Hippocampal formation (tissue), 2 donors: ENCODE measurements at places on chromosomes 13 and 19.

DNA sequence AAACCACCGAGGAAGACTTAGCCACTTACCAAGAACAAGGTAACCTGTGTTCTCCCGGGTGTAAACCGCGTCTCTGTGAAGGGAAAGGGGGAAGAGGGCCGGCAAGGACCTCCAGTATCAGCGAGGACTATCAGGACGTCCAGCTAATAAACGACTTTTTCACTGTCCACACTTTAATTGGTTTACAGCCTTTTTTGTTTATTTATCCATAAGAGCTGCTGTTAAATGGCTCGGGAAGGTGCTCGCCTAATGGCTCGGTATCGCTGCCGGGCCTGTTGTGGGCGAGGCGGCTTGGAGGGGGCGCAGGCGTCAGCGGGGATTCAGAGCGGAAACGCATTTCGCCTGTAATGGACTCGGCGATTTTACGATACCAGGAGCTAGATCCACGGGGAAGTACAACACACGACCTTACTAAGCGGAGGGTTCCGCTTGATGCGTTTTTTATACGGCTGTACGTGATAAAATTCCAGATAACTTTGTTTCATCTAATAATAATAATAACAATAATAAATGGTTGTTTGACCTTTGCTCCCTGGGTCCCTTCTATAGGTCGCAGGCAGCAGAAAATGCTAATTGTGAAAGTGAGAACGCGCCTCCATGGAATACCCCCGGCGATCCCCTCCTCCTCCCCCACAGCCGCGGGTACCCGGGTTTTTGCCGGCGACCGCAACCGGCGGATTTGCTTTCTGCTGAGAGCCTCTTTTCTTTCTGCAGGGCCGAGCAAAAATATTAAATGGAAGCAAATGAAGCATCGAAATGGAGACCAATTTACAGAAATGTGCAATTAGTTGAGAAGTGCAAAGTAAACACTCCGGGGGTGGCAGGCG, 2.5 kb upstream of the PDX1 start:
- DNase-seq: no peak

- no peak for DNase-seq
Observed at GRCh38 chr19:9789066-9789465, 20.5 kb upstream of the ZNF846 start.

GRCh38 chr13:69857183-69857821, 250.3 kb upstream of the ATXN8OS start:
- no peak for DNase-seq

DNA sequence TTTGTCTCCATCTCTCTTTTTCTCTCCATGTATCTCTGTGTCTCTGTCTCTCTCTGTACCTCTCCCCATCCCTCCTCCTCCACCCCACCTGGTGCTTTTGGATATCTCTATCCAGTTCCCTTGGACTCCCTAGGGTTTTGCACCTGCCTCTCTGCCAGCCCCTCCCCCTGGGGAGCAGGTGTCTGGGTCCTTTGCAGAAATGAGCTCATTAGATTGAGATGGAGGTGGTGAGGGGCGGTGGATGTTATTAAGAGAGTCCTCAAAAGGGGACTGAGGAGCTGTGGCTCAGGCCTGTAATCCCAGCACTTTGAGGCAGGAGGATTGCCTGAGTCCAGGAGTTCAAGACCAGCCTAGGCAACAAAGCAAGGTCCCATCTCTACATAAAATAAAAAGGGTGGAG, 2.1 kb downstream of the KCNN4 start:
- DNase-seq: no peak

GRCh38 chr13:44303681-44304432, 69.8 kb upstream of the SERP2 start:
- no peak for DNase-seq

DNA sequence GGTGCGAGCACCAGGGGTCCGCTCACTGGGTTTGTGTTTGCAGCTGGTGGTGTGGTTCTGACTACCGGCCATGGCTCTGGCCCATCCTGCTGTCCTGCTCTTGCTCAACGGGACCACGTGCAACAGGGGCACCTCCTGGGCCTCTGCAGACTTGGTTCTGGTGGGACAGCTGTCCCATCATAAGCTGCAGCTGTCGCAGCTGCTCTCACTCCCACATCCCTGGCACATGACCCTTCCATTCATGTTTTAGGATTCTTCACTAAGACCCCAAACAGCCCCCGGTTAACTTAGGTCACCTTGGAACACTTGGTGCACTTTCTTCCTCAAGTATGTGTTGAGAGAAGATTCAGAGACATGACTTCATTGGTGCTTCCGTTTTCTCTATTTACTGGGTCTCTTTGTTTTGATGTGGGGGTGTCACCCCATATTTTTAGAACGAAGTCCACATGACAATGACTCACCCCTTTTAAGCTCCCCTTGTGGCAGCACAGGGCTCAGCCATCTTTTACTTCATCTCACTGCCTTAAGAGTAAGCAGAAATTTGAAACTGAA, 68.4 kb upstream of the ARHGEF7 start:
- no peak for DNase-seq

- DNase-seq: no peak
Observed at GRCh38 chr13:112943309-112944125, 25.5 kb upstream of the MCF2L start.

- DNase-seq: no peak
Observed at GRCh38 chr19:19160461-19161035, 9.5 kb downstream of the MEF2B start.

DNA sequence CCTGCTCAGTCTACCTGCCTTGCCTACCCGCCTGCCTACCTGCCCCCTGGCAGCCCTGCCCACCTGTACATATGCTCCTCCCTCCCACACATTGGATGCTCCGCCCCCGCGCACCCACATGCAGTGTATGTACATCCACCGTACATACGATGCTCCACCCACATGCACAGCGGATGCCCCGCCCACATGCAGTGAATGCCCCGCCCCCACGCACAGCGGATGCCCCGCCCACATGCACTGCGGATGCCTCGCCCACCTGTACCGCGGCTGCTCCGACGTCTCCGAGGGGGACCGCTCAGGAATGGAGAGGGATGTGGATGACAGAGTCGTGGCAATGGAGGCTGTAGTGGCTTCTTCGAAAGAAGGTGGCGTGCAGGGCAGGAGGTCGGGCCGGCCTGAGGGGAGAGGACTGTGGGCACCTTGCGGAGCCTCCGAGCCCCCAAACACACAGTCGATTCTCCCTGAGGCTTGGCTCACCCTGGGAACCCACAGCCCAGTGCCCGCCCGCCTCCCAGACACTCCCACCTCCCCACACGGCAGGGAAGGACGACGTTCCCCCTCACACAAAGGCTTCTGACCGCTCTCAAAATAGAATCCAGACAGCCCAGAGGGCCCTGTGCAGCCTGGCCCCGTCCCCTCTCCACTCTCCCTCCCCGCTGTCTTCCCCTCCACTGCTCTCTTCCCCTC, 16.5 kb upstream of the CACTIN start:
- no peak for DNase-seq

DNA sequence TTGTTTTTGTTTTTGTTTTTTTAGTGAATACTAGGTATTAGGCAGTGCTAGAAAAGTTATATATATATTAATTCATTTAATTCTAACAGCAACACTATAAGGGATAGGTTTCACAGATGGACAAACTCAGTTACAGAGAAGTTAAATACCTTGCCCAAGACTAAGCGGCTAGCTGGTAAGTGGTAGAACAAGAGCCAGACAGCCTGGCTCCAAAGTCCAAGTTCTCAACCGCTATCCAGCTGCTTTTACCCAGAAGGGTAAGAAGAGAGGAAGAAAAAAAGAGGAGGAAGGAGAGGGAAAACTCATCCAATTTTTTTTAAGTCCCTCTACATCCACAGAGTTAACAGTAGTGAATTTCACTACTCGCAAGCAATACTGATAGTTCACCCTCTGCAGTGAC, 217.0 kb downstream of the SPRY2 start:
- DNase-seq: no peak

DNA sequence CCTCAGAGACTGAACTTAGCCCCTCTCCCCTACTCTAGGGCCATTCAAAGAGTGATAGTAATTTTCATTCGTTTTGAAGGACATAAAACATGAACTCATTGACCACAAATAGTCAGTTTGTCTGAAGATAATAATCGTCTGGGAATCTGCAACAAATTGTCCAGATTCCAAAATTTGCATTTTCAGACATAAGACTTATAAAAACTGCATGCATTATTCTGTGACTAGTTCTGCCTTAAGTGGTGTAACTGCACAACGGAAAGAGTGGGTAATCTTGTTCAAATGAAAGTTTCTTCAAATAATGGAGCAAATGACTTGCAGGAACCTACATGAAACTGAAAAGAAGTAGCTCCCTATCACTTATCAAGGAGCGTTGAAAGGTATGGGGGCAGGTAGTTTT, 8.4 kb downstream of the CSNK1A1L start:
- DNase-seq: no peak

DNA sequence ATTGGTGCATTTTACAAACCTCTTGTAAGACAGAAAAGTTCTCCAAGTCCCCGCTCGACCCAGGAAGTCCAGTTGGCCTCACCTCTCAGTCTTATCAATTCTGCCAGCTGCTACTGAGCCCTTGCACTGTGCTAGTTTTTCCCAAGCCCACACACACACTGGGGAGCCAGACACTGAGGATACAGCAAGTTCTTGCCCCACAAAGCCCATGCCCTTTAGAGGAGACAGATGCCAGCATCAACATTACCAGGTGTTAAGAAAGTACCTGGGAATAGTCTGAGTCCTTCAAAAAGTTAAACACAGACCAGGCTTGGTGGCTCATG, 175.0 kb downstream of the PTPRS start:
- no peak for DNase-seq

GRCh38 chr13:27044837-27045570, 126.6 kb downstream of the USP12 start:
- DNase-seq: no peak

DNA sequence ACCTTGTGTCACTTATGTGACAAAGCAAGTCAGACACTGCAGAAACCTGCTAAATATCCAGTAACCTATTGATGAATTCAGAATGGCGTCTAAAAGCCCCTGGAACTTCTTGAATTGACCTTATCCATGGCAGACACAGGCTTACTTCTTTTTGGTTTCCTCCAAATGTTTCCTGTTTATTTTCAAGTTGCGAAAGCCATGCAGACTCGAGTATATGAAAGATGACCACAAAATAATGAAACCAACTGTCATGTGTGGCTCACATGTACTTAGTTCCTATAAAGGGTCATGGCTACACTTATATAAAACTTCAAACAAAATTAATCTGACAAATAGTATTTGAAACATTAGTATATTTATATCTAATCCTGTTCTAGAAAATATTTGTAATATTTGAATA, 113.1 kb upstream of the FNDC3A start:
- no peak for DNase-seq

DNA sequence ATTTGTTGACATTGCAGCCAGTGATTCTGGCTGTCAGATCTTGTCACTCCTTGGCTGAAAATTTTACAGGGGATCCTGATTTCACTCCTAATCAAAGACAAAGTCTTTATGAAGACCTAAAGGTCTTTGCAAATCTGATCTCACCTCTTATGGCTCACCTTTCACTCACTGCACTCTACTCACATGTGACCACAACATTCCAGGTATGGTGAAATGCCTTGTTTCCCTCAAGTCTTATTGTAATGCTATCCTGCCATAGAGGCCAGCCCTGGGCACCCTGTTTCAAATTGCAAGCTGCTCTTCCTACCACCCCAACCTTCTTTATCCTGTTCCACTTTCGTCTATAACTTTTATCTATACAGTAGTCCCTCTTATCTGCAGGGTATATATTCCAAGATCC, 200.1 kb downstream of the NDFIP2 start:
- DNase-seq: no peak

DNA sequence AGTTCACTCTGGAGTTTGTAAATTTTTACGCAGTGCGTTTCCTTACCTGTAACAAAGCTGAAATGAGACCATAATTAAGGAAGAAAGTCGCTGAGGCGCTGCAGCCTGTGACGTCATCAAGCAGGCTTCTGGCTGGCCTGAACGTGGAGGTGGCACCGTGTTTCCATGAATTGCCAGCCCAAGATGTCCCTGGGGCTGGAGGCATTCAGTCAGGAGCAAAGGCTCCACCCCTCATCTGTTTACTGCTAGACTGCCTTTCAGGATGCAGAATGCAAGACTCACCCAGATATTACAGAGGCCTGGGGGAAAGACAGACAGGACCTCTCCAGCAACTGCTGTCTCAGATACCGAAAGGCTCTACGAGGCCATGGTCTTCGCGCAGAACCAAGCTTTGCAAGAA, 424.6 kb downstream of the TSHZ3 start:
- DNase-seq: no peak

DNA sequence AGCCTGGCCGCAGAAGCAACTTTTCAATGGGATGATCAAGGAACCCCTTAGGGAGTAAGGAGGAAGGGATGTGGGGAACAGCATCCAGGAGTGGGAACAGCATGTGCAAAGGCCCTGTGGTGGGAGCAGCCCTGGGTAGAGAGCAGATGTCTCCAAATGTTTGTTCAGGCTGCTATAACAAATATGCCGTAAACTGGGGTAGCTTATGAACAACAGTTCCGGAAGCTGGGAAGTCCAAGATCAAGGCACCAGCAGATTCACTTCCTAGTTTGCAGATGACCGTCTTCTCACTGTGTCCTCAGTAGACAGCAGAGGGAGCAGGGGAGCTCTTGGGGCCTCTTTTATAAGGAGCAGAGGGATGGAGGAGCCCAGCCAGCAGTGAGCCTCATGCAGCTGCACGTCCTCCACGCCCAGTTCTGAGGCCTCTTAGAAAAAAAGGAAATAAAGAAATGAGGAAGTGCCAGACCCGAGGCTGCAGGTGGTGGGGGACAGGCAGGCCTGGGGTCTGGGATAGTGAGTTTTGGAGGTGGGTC, 4.2 kb upstream of the LRRC25 start:
- peak; percentile 29 for DNase-seq

DNA sequence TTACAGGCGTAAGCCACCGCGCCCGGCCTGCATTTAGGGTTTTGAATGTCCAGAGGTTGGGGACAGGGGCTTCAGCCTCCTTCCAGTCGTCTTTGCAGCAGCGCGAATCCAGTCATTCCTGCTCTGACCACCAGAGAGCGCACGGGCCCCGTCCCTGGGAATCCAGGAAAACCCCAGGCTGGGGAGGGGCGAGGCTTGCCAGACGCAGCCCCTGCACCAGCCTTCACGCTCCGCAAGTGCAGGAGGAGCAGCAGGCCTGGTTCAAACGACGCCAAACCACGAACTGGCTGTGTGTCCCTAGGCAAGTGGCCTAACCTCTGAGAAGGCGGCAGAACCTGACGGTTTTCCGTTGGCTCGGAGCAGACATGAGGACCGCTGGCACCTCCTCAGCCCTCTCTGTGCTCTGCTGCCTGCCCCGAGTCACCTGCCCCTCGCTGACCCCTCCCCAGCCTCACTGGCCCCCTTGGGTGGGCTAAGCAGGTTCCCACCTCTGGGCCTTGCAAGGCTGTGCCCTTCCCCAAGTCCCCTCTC, 2.0 kb upstream of the RNF126 start:
- peak; percentile 67 for DNase-seq

DNA sequence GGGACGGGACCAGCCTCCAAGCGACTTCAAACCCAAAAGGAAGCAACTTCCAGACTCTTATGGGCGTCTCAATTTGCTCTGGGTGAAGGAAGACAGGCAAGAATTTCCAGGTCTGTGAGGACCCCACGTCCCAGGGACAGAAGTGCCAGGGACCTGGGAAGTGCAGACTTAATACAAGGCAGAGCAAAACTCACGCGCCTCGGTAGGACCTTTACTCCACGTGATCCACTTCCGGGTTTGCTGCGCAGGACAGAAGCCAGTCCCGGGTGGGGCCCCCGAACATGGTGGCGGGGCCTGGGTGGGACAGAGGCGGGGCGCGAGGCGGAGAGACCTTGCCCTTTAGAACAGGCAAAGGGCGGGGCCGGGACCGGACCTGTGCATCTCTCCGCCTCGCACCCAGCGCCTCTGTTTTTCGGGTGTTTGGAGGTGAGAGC, 9.3 kb downstream of the ZNF611 start:
- no peak for DNase-seq

- DNase-seq: no peak
Observed at GRCh38 chr19:6252066-6252465, 27.7 kb downstream of the MLLT1 start.
